ENCODE measurements at places on chromosomes 13 and 19.

DNA sequence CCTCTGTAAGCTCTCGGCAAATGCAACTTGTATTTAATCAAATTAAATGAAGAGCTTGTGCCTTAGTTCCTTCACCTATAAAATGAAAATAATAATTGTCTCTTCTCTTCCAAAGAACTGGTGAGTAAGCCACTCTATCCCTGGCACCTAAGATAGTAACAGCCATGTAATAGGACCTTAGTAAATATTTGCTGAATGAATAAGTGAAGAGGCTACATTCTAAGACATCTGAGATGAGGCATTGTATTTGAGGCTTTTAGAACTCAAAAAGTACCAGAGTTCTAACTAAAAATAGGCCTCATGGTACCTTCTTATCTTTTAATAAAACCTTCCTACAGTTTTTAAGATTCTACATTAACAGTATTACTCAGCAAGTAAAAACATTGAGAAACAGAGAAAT, 17.3 kb upstream of the DCLK1 start:
- DNase-seq = no peak

DNA sequence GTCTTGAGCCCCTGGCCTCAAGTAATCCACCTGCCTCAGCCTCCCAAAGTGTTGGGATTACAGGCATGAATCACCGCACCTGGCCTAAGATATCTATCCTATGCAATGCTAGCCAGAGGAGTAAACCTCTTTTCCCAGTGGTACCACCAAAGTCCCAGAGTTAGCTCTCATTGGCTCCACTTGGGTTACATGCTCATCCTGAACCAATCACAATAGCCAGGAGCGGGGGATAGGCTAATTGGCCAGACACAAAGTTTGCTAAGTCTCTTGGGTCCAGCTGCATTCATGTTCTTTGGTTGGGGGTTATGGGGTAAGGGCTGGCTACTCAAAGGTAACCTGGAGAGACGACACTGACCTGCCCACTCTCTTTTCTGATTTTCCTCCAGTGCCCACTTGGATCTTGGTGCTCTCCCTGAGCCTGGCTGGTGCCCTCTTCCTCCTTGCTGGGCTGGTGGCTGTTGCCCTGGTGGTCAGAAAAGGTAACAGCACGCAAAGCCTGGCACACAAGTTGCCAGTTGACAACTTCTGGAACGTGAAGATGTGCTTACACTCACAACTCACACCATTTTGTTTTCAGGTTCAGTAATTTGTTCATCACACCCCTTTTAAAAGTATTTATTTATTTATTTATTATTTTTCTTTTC, 7.8 kb downstream of the C19orf38 start:
- no peak for DNase-seq

DNA sequence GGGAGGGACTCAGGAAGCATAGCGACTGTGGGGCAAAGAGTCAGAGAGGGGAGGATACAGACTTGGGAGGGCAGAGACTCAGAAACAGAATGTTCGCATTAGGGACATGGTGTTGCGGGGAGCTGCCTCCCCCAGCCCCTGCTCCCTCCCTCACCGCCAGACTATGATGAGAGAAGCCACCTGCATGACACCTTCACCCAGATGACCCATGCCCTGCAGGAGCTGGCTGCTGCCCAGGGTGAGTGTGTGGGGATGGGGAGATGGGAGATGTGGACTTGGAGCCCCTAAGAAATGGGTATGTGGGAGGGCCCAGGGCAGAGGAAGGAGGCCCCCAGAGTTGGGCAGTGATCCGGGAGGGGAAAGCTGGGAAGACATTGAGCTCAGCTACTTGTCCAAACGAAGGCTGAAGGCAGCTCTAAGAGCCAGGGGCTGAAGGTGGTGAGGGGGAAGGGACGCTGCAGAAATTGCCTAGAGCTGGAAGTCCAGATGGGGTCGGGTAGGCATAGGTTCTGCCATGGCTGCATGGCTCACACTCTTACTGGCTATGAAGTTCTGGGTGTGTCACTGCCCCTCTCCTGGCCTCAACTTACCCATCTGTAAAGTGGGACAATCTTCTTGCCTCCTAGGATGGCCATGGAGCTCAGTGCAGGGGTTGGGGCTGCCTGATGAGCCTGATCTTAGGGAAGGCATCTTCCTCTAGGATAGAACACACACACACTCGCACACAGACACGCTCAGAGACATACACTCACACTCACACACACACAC, 1.4 kb downstream of the SPACA6 start:
- no peak for DNase-seq

DNA sequence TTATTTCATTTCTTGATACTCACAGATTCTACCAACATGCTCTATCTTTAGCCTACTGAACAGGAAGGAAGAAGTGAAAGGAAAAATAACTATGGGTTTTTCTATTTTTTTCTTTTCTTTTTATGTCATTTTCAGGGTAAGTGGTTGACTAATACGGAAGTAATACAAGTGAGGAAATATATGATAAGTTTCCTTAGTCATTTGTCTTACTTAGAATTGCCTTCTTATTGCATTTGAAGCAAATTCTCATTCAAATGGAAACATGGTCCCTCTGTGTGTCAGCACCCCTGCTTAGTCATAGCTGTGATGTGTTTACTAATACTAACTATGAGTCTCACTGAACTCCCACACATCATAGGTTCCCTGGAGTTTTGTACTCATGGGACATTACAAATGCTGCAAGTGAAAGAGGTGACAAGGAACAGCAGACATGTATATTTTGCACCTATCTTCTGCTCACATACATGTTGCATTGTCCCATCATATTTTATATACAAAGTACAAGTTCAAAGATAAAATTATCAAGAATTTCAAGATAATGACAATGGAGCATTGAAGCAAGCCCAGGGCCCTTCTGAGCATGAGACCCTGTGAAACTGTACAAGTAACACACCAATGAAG, 60.1 kb downstream of the DCT start:
- DNase-seq = no peak

GRCh38 chr13:41561170-41561569, 103.8 kb downstream of the RGCC start:
- DNase-seq = no peak

- DNase-seq = no peak
Measured at GRCh38 chr19:38564981-38565690, 52.6 kb downstream of the MAP4K1 start.

GRCh38 chr19:19262190-19263057, 10.7 kb downstream of the TM6SF2 start:
- no peak for DNase-seq

- DNase-seq = no peak
Measured at GRCh38 chr13:79937311-79937710, 403.6 kb downstream of the SPRY2 start.

DNA sequence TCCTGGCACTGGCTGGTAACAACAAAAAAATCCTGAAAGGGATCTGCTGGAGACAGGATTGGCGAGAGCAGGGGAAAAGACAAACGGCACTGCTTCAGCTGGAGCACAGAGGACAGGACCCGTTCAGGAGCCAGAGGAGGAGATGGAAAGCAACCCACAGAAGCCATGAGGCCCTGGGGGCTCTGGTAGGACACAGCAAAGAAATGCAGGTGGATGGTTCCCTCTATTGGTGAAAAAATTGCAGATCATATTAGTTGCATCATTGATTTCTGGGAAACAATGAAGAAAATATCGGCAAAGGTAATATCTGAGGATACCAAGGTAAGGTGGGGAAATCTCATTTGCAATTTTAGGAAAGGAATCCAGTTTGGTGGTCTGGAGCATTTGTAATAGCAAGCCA, 25.7 kb upstream of the TPP2 start:
- no peak for DNase-seq

GRCh38 chr19:34287662-34288140, 33.3 kb downstream of the GARRE1 start:
- no peak for DNase-seq

DNA sequence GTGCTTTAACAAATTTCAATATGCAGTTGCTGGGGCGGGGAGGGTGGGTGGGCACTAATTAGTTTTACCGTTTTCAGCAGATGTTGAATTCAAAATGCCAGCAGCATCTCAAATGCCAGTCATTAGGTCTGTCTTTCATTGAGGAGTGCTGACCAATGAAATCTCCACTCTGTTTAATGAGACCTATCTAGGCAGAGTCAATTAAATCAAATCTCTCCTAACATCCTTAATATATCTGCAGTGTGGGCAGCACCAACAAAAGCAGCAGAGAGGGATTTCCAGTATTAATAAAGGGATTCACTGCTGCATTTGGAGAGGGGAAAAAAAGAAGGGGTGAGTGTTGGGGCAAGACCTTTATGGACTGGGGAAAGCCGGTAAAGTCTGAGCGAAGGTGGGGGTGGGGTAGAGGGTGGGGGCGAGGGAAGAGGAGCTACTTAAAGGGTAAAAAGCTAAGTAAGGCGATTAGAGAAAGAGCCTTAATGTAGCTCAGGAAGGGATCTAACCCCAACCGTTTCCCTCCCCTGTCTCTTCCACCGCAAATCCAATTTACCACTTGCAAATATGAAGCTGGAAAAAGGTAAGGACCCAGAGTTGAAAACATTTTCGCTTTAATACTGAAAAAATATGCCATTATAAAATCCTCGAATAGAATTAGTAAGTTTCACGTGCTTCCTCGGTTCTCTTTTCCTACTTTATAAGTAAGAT, 4.5 kb downstream of the SLITRK1 start:
- no peak for DNase-seq

GRCh38 chr13:27353166-27353583, 71.2 kb upstream of the GTF3A start:
- DNase-seq = no peak

GRCh38 chr13:76711550-76712182, 174.5 kb downstream of the KCTD12 start:
- DNase-seq = no peak

- DNase-seq = no peak
Measured at GRCh38 chr13:76489274-76489673, 396.9 kb downstream of the KCTD12 start.

GRCh38 chr13:30774214-30774730, 38.9 kb downstream of the ALOX5AP start:
- DNase-seq = no peak

DNA sequence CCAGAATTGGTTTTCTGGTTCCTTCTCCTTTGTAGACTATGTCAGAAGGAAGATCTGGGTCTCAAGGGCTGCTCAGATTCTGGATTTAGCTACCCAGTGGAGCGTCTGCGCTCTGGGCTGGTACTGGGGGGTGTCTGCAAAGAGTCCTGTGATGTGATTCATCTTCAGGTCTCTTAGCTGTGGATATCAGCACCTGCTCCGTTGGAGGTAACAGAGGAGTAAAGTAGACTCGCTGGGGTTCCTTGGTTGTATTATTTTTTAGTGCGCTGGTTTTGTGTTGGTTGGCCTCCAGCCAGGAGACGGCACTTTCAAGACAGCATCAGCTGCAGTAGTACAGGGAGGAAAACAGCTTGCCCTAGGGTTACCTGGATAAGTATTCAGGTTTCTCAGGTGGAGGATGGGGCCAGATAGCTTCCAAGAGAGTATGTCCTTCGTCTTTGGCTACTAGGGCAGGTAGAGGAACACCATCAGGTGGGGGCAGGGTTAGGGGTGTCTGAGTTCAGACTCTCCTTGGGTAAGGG, 10.4 kb upstream of the KLK15 start:
- DNase-seq = no peak

- no peak for DNase-seq
Measured at GRCh38 chr19:46366620-46367292, 19.9 kb downstream of the PPP5C start.

- DNase-seq = no peak
Measured at GRCh38 chr13:79678100-79678499, 197.1 kb downstream of the NDFIP2 start.

- no peak for DNase-seq
Measured at GRCh38 chr19:871446-872265, 12.2 kb downstream of the CFD start.

DNA sequence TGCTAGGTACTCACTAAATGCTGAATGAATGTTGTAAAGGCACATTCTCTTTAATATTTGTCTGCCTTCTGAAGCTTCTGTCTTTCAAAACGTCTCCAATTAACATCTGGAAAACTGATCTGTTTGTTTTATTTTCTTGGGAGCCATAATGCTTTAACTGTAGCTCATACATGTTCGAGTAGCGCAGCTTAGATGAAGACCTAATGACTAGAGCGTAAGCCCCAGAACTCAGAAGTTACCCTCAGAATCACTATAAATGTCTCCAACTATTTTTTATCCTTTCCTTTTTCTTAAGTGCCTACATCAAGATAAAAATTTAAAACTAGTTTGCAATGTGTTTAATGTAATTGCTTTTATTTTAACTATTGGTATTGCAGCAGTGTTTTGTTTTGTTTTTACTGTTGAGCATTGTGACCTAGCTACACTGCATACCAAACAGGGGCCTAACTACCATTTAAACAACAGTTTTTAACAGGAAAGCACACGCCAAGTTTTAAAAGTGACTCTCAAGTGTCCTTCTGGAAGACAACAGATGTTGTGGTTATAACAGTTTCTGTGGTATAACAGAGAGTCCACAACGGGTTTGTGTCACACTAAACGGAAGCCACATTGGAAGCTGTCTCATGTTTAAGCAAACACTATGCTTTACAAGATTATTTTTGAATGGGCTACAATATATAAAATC, 42.0 kb downstream of the MRPL57 start:
- no peak for DNase-seq

DNA sequence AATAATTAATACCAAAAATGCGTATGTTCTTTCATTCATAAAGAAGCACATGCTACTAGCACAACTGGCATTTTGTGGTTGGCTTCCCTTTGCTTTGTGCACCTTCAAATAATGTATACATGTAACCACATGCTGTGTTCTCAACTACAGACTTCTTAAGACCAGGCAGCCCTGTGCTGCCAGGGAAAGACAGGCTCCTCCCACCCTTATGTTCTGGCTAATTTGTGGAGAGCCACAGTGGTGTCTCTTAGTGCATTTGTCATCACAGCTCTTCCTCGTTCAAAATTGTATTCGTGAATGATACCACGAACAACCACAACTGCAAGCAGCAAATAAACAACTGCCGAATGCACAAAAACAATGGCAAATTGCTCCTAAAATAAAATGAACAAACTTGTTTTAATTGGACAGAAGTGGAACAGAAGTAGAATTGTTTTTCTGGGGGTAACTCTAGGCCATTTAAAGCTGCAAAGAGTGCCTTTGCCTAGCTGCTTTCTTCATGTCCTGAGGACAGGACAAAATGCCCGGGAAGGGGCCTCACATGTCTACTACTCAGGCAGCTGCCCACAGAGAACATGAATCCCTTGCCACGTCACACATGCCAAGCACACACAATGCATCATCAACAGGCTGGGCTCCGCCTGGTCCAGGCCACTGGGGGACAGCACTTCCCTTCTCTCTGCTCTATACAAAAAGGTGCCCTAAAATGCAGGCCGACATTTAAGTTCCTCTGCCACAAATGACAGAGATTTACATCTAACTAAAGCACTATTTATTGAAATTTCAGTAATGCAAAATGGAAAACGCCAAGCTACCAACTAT, 21.7 kb downstream of the IRS2 start:
- peak; percentile 49 for DNase-seq

Measured in C1 segment of cervical spinal cord (tissue), 14 donors.